NCI-H2107 (cell line): ENCODE measurements at places on chromosomes 12 and 14.

DNA sequence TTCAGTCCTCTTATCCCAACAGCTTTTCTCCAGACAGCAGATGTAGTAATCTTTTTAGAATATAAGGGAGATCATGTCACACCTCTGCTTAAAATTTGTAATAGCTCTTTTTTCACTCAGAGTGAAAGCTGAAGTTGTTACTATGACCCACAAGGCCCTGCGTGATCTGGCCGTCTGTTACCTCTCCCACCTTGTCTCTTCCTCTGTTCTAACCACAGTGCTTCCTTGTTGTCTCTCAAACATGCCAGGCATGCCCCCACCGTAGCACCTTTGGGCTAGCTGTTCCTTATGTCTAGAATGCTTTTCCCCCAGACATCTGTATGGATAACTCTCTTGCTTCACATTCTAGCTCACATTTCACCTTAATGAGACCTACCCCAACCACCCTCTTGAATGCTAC is 6.5 kb downstream of the NECAP1 start:
- no peak for DNase-seq

DNA sequence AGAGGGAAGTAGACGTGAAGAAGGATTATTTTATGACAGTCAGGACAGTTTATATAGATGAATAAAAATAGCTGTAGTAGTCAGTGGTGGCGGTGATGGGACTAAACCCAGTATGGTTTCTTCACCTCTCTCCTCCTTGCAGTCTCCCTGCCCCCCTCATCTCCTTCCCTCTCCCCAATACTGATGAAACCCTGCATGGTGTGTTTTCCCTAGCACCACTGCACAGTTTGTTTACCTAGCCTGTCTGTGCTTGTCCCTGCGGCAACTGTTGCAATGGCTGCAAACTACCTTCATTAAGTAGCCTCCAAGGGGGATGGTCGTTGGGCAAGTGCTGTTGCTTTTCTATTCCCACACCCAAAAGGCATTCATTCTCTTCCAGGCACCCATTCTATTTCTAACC is 14.7 kb downstream of the PCBP2 start:
- no peak for DNase-seq

DNA sequence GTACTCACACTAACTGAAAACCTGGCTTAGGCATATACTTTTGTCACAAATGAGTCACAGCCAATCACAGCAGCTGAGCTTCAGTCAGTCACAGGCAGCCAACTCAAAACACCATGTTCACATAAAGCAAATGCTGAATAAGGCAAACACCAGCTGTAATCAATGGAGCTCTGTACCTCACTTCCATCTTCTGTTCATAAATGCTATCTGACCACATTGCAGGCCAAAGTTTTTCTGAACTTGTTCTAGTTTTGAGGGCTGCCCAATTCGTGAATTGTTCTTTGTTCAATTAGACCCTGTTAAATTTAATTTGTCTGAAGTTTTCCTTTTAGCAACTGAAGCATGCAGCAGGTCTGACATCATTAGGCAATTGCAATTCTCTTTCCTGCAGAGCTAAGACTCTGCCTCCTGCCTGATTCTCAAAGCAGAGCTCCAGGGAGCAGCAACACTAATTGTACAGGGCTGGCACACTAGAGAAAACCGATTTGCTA is 129.9 kb downstream of the WIF1 start:
- no peak for DNase-seq

GRCh38 chr12:93582351-93582750 is 9.9 kb downstream of the SOCS2 start:
- DNase-seq, result no peak

DNA sequence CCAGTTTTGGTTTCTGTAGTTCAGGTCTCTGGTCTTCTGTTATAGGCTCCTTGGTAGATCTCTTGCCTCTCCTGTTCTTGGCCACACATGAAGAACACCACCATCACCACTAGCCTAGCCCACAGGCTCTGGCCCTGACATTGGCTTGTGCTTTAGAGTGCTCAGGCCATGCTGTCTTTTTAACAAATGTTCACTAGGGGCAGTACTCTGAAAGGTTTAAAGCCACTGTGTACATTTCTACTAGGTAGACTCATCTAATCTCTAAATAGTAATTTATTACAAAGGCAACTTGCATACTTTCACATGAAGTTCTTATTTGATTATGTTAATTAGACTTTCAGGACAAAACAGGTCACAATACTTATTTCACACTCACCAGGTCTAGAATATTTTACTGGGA is 38.3 kb downstream of the PDE6H start:
- DNase-seq, result no peak

- DNase-seq, result no peak
These were observed 24.1 kb downstream of the NTN4 start for GRCh38 chr12:95766356-95767019.

GRCh38 chr14:94385553-94386057 is 2.8 kb downstream of the SERPINA1 start:
- no peak for DNase-seq

- DNase-seq, result no peak
These were observed 83.7 kb downstream of the PTGER2 start for GRCh38 chr14:52397844-52398243.

GRCh38 chr12:89134213-89134770 is 218.0 kb downstream of the DUSP6 start:
- DNase-seq, result no peak

DNA sequence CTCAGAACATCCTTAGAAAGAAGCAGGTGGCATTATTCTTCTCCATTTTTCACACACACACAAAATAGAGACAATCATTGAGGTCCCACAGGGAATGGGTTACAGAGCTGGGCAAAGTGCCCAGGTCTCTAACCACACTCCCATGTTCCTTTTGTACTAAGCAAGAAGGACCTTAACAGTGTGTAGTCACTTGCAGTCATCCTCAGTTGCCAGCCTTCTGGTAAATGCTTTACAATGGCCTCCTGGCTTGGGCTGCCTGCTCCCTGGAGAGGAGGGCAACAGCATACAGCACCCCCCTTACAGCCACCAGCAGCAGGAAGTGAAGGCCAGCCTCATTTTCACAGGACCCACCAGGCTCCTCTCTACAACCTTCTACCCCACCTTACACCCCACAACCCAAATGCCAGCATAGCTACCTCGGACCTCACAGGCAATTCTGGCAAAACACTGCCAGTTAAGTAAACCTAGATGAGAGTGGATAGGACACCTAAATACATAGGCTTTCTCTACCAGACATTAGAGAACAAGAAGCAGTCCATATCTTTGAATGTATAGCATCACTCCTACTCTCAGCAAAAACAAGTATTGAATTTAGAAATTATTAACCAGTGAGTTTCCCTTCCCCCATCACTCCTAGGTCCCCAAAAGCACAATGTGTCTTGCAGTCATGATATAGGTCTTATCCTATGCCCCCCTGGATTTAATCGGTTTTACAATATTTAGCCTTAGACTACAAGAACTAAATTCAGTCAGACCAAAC is 88.1 kb downstream of the PPP2R5E start:
- DNase-seq, result peak; percentile 87

DNA sequence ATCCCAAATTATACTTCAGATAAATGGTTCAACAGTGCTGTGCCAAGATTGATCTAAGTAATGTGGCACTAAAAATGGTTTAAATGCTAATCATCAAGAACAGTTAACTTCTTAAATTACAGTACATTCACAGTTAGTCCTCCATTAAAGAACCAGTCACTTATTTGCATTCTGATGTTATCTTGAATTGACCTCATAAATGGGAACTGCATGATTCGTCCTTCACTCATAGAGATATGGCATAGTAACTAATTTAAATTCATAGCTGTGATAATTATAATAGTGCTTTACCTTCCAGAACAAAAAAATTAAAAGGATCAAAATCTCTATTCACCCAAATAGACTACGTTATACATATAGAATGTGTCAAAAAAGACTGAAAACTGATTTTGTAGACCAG is 61.1 kb downstream of the COCH start:
- DNase-seq, result no peak

- DNase-seq, result peak; percentile 66
These were observed 42.3 kb upstream of the MDM1 start for GRCh38 chr12:68374307-68374982.

- DNase-seq, result no peak
These were observed 6.3 kb downstream of the CIPC start for GRCh38 chr14:77104393-77104792.

DNA sequence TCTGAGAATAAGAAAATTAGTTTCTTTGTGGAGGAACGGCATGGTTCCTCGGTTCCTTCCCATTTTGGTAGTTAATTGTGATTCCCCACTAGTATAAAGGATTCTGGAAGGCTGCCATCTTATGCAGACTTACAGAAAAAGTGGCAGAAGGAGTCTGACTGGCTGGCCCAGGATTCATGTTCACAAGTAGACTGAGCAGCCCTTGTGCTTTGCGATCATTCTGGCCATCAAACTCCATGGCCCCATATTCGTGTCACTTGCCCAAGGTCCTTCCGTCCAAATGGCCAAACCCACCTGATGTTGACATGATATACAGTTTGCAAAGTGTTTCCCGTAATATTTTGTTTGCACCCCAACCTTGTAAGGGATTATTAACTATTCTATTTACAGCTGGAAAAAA is 297.2 kb upstream of the AMIGO2 start:
- no peak for DNase-seq

- no peak for DNase-seq
These were observed 4.8 kb downstream of the HOXC5 start for GRCh38 chr12:54037360-54038283.

DNA sequence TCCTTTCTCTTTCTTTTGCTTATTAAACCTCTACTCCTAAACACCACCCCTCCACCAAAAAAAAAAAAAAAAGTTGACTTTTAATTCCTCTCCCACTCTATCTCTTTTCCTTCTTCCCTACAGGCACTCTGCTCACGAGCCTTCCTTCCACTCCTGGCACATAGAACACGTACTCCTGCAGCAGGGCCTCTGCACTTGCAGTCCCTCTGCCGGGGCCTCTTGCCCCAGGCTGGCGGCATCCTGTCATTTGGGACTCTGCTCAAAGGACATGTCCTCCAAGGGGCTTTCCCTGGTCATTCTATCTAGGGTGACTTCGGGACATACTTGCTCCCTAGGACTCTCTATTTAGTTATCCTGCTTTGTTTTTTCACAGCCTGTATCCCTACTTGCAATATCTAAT is 7.7 kb downstream of the FOS start:
- no peak for DNase-seq

GRCh38 chr14:66746316-66747006 is 238.5 kb downstream of the GPHN start:
- no peak for DNase-seq

- DNase-seq, result peak; percentile 24
These were observed 1.8 kb upstream of the ZBTB39 start for GRCh38 chr12:57008178-57008577.

DNA sequence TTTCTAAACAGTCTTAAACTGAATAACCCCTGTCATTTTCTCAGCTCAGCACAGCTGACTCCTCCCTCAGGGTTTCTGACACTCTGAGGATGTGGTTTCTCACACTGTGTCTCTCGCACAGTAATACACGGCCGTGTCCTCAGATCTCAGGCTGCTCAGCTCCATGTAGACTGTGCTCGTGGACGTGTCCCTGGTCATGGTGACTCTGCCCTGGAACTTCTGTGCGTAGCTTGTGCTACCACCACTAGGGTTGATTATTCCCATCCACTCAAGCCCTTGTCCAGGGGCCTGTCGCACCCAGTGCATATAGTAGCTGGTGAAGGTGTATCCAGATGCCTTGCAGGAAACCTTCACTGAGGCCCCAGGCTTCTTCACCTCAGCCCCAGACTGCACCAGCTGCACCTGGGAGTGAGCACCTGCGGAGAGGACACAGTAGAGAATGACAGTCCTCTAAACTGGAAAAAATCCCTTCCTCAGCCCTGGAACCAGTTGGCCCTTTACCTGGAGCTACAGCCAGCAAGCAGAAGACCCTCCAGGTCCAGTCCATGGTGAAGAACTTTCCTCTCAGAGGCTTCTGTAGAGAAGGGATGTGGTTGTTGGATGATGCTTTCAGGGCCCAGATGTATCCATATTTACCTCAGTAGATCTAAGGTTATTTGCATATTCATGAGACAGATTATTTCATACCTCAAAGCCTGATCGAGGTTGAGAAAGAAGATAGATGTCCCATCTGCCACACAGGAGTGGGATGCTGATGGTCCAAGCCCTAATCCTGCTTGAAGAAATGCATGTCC is 984.8 kb downstream of the TMEM121 start:
- no peak for DNase-seq

DNA sequence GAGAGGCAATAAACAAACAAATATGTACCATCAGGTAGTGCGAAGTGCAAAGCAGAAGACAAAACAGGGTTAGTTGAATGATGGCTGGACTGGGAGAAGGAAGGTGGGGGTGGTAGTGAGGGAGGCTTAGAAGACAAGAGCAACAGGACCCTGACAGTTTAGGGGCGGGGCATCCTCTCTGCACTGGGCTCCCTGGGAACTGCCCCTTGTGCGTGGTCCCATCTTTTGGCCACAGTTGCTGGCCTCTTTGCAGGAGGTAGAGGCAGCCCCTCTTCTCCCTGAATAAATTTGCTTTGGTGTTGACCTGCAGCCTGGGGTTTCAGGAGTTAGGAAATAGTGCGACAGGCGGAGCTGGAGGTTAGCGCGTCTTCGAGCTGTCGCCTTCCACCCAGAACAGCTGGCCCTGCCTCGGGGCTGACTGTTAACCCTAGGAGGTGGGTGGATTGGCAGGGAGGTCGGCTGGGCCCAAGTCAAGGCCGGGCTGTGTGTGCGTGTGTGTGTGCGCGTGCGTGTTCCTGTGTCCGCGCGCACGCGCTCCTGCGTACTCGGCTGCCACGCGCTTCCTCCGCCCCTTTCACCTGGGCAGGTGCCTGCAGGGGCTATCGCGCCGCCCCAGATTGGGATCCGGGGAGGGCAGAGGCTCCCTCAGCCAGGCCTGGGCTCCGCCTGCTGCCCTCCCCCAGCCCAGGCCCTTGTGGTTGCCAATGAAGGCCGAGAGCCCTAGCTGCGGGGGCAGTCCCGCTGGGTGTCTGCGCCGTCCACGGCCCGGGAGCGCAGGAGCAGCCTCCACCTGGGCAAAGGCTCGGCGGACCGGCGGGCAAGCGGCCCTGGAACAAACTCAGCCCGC is 180.8 kb downstream of the ADCK1 start:
- DNase-seq, result peak; percentile 50

DNA sequence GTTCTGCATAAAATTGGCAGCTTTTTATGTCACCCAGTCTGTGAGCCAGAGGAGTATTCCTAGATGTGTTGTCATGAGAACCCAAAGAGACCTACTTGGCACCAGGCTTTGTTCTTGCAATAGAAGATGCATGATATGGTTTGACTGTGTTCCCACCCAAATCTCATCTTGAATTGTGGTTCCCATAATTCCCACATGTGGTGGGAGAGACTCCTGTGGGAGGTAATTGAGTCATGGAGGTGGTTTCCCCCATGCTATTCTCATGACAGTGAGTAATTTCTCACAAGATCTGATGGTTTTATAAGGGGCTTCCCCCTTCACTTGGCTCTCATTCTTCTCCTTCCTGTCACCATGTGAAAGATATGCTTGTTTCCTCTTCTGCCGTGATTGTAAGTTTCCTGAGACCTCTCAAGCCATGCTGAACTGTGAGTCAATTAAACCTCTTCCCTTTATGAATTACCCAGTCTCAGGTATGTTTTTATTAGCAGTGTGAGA is 572.0 kb upstream of the ATP2B1 start:
- no peak for DNase-seq

DNA sequence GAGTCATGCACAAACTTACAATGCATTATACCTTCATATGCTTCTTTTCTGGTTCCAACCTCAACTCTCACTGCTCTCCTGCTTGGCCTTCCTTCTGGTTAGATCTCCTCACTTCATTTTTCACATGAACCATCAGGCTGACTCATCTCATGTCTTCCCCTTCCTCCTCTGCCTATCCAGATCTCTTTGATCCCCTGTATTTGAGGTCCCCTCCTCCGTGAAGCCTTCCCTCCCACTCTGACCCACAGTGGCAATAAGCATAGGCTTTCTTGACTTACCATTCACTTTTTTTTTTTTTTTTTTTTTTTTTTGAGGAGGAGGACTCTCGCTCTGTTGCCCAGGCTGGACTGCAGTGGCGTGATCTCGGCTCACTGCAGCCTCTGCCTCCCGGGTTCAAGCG is 14.7 kb upstream of the ASIC1 start:
- no peak for DNase-seq
